ENCODE measurements at places on chromosomes 12 and 14. TPM values are rescaled to one million over a fixed set of nuclear protein-coding genes. Genes with fewer than 3 reads are reported as not detected.

GLIPR1 gene
- total RNA-seq, result 2.8 TPM

CEP83 gene
- total RNA-seq, result 19.7 TPM

DNA sequence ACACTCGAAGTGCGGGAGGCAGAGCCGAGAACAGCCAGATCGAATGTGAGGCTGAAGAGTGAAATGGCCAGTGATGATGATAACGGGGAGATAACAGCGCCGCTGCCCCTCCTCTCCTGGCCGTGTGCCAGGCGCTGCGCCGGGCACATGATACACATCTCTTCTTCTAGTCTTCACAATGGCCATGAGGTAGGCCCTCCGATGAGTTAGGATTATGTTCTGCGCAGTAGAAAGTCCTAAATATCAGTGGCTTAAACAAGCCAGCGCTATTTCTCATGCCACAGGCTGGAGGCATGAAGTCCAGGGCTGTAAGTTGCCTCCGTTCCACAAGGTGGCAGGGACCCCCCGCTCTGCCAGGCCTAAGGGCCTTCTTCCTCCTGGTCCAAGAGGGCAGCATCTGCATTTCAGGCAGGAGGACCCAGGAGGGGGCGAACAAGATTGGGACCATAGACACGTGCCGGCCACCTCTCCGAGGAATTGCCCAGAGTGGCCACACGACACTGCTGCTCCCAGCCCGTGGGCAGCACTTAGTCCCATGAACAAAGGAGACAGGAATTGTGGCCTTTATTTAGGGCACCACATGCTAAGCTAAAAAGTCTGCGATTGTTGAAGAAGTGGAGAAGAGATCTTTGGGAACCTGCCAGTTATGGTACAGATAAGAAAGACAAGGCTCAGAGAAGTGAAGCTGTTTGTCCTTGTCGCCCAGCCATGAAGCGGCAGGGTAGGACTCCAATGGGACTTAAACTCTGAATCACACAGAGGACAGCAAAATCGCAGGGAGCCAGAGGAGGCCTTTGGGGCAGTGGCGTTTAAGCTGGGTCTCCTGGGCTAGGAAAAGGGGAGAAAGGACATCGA lies 10.9 kb upstream of the HVCN1 start:
- no peak for DNase-seq

- no peak for DNase-seq
These were observed 457.6 kb downstream of the EGLN3 start for GRCh38 chr14:33493266-33493665.

GRCh38 chr14:75559451-75560222 lies 18.8 kb upstream of the FLVCR2 start:
- no peak for DNase-seq

GPR68 gene
- total RNA-seq, result 5.9 TPM

DNA sequence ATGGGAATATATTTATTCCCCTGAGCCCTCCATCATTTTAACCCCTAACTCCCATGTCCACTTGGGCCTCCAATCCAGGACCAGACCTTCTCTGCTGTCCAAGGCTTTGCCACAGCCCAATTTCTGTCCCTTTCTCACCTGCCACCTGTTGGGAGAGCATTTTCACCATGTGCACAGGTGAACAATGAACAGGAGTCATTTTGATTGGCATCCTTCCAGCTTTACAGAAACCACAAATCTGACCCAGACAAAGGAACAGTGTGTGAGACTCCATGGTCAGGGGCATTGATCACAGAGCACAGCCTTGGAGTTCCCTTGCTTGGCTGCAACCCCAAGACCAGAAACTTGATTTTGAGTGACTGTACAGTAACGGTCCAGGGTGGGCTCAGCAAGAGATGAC lies 91.9 kb downstream of the CRACR2A start:
- no peak for DNase-seq

SUOX gene
- total RNA-seq, result 8.3 TPM

- DNase-seq, result no peak
These were observed 59.4 kb downstream of the DDX51 start for GRCh38 chr12:132084621-132085290.

FGF23 gene
- not detected for total RNA-seq

GRCh38 chr12:99261256-99261655 lies 386.3 kb upstream of the GARIN6 start:
- no peak for DNase-seq

DNA sequence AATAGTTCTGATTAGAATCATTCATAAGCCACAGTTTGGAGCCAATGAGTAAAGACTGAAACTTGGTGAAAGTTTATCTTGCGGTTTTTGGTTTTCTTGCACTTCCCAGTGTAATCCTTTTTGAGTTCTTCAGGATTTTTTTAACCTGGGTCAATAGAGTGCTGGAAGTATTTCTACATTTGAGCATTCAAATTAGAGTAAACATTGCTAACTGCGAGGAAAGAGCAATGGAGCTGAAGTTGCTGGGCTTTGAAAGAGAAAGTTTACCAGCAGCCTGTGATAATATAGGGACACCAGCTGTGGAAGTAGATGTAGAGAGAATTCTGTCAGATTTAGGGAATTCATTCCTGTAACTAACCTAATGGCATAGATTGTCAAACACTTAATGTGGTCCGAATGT lies 30.3 kb downstream of the ANO6 start:
- DNase-seq, result no peak

ST8SIA1 gene
- total RNA-seq, result 29.6 TPM

DNA sequence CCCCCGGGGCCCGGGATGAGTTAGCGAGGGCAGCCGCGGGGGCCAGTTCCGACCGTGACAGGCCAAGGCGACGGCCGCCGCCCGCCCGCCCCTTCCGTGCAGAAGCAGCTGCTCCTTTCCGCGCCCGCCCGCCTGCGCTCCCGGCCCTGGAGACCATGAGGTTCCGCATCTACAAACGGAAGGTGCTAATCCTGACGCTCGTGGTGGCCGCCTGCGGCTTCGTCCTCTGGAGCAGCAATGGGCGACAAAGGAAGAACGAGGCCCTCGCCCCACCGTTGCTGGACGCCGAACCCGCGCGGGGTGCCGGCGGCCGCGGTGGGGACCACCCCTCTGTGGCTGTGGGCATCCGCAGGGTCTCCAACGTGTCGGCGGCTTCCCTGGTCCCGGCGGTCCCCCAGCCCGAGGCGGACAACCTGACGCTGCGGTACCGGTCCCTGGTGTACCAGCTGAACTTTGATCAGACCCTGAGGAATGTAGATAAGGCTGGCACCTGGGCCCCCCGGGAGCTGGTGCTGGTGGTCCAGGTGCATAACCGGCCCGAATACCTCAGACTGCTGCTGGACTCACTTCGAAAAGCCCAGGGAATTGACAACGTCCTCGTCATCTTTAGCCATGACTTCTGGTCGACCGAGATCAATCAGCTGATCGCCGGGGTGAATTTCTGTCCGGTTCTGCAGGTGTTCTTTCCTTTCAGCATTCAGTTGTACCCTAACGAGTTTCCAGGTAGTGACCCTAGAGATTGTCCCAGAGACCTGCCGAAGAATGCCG lies 699 bp downstream of the MGAT2 start:
- peak; percentile 49 for DNase-seq

- DNase-seq, result no peak
These were observed 182.3 kb downstream of the KIF26A start for GRCh38 chr14:104320611-104321086.

CCDC198 gene
- not detected for total RNA-seq

- DNase-seq, result no peak
These were observed 11.4 kb upstream of the SOS2 start for GRCh38 chr14:50242566-50243310.

DNA sequence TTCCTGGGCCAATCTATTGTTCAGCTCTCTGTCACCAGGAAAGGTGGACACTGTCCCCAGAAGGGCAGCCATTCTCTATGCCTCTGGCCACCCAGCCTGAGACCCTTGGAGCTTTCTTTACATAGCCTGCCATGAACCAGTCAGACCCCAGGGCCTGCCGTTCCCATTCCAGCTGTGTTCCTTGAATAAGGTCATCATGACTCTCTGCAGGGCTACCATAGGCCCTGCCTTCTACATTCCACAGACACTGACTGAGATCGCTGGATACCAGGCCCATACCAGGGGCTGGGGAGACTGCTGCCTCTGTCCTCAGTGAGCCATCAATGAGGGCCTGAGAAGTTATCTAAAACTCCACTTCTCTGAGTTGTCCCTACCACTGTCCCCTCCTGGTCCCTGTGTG lies 75.5 kb downstream of the SYNE3 start:
- no peak for DNase-seq

FGF6 gene
- not detected for total RNA-seq

MARS1 gene
- 65.2 TPM for total RNA-seq

RBM19 gene
- total RNA-seq, result 18.4 TPM

GRCh38 chr14:96002498-96002884 lies 36.7 kb upstream of the C14orf132 start:
- DNase-seq, result no peak

DNA sequence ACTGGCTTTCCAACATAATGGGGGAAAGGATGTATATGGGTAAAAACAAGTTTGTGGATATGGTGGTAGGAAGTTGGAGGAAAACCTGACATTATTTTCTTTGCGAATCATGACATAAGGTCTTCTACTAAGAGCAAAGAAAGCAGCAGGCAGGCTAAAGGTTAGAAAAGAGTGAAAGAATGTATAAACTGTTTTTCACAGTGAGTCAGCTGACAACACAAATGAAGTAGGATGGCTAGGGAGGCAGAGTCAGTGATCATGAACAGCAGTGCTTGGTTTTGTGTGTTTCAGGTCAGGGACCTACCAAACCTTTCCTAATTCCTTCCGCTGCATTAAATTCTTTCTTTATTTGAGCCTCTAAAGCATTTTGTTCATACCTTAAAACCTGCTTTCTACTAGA lies 46.3 kb upstream of the CATSPERB start:
- no peak for DNase-seq

DNA sequence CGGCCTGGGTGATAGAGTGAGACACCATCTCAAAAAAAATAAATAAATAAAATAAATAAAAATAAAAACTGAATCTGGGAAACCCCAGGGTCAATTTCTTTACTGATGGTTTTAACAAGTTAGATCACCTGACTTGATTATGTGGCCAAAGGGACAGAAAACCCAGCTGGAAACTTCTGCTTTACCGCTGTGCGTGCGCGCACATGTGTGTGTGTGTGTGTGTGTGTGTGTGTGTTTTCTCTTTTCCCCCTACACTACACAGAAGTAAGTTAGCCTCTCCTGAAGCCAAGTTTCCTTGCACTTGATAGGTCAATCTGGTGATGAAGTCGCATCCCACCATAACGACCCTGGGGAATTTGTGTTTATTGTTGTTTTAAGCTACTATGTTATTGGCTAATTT lies 105.3 kb upstream of the AMN1 start:
- DNase-seq, result no peak

DNA sequence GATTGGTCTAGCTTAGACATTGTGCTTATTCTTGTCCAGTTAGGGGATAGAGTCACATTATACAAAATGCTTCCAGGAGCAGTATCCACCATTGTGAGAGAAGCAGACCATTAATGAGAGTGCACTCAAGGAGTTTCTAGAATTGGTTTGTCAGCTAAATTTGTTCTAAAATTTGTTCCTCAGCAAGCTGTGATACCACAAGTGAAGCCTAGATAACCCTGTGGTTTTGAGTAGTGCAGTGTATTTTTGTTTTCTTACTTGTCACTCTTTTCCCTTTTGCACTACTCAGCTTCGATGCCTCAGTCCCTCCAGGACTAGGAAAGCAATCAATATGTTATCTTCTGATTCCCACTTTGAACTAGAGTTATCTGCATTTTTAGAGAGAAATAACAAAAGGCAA lies 42.5 kb upstream of the AKAP6 start:
- DNase-seq, result no peak

GRCh38 chr14:23115918-23116317 lies 3.1 kb downstream of the CEBPE start:
- no peak for DNase-seq

GRCh38 chr12:104863296-104863948 lies 94.7 kb downstream of the SLC41A2 start:
- DNase-seq, result no peak

FAM186B gene
- not detected for total RNA-seq

FOXG1 gene
- 75.5 TPM for total RNA-seq

MANSC1 gene
- 1.9 TPM for total RNA-seq

DNA sequence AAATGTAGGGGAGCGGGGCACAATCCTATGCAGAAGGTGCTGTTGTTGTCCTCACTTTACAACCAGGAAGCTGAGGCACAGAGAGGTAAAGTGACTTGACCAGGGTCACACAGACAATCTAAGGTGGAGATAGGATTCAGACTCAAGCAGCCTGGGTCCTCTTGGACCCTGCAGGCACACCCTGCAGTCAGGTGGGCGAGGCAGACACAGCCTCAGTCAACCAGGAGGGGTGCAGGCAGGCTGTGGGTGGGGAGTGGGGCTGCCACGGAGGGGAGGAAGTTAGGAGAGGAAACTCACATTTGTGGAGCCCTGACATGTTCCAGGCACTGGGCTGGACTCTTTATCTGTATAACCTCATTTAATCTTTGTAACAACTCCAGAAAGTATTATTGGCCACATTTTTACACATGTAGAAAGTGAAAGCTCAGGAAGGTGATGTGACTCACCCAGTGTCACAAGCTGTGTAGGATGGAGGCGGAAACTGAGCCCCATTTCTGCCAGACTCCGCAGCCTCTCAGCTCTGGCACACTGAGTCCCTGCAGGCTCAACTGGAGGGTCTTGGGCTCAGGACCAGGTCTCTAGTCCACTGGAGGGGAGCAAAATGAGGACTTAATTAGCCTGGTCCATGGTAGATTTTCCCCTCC lies 24.9 kb upstream of the CHGA start:
- DNase-seq, result no peak

DNA sequence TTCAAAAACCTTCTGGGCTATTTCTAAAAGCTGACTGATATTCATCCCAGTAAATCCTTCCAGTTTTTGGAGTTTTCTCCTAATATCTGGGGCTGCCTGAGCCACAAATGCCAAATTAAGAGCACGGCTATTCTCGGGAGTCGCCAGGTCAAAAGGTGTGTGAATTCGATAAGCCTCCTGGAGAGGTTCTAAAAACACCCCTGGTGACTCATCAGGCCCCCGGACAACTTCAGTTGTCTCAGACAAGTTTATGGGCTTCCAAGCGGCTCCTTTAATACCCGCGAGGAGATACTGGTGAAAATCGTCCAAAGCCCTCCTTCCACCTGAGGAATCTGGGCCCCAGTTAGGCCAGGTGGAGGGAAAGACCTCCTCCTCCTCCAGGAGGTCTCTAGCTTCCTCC lies 677.1 kb downstream of the TMEM121 start:
- DNase-seq, result no peak

BDKRB2 gene
- total RNA-seq, result 0.16 TPM

- DNase-seq, result peak; percentile 60
These were observed 90.0 kb downstream of the RIN3 start for GRCh38 chr14:92603309-92604242.

DIO2 gene
- total RNA-seq, result 31.0 TPM

- DNase-seq, result peak; percentile 19
These were observed 60.6 kb downstream of the MARK3 start for GRCh38 chr14:103445806-103446205.

- no peak for DNase-seq
These were observed 4.3 kb downstream of the GAPDH start for GRCh38 chr12:6538420-6539313.

GRCh38 chr14:33567023-33567728 lies 383.7 kb downstream of the EGLN3 start:
- DNase-seq, result no peak

GRCh38 chr14:21825149-21825743 lies 151.6 kb upstream of the OR4E1 start:
- no peak for DNase-seq

CFAP54 gene
- 5.9 TPM for total RNA-seq
